Right hindlimb (tissue), 1 donor: ENCODE measurements at places on chromosomes 5 and 9.

DNA sequence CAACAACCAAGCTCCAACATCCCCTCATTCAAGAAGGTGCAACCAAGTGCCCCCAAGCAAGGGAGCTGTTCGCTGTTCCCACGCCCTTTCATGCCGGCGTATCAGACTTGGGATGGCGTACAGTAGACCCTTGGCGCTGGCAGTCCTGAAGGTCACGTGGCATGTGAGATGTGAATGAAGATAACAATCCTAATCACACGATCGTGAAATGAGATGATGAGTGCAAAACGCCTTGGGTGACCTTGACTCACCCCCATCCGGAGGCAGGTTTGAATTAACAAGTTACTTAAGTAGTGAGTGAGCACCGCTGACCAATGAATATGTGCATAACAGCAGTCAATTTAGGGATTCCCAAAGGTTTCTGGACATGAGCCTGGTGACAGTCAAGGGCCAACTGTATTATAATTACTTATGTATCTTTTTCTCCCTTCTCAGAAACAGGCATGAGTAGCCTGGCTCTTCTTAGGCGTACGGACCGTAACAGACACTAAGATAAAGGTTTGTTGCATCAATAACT, 150.2 kb downstream of the TTLL11 start:
- DNase-seq: no peak

GRCh38 chr9:27336126-27336525, 39.2 kb upstream of the EQTN start:
- DNase-seq: no peak

GRCh38 chr9:113941526-113941925, 65.4 kb downstream of the ZNF618 start:
- DNase-seq: no peak

GRCh38 chr9:15139469-15139868, 167.5 kb downstream of the TTC39B start:
- no peak for DNase-seq
